ENCODE measurements at places on chromosomes 12 and 14. TPM values are rescaled to one million over a fixed set of nuclear protein-coding genes. Genes with fewer than 3 reads are reported as not detected.

Gene ANKRD33
- polyA plus RNA-seq, result not detected

Gene TUNAR
- not detected for polyA plus RNA-seq

Gene KLRF1
- 0.12 TPM for polyA plus RNA-seq

Gene MUCL1
- polyA plus RNA-seq, result 1.1 TPM

Gene PPP1R1A
- polyA plus RNA-seq, result not detected

Gene POTEM
- polyA plus RNA-seq, result not detected

Gene STK38L
- polyA plus RNA-seq, result 19.0 TPM

Gene KERA
- polyA plus RNA-seq, result not detected

Gene SLC25A47
- polyA plus RNA-seq, result not detected

Gene FERMT2
- polyA plus RNA-seq, result 15.0 TPM

Gene TAS2R31
- 0.28 TPM for polyA plus RNA-seq

Gene DCD
- polyA plus RNA-seq, result not detected

Gene STYK1
- 2.0 TPM for polyA plus RNA-seq

Gene YBX3
- 127 TPM for polyA plus RNA-seq

DNA sequence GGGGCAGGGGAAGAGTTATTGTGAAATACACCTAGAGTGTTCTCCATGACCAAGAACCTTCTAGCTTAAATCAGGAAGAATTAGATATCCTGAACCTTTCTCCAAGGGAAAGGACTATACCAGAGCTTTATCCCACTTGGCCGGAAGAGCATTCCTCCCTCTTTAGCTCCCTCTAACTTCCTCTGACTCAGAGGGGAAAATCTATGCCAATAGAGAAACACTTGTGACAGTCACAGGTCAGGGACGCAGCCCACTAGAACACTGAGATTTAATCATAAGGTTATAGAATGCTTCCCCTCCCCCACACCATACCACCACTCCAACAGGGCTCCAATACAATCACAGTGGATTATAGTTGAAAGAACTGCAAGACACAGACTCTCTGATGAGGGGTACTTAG lies 55.4 kb upstream of the RFX4 start:
- H3K36me3 ChIP-seq, result no peaks in the 10 kb centered on the region
- no peaks in the 10 kb centered on the region for H3K27me3 ChIP-seq
- H3K4me1 ChIP-seq, result no peaks in the 10 kb centered on the region
- H3K27ac ChIP-seq, result no peak overlapping the region
- no peak overlapping the region for H3K4me3 ChIP-seq

DNA sequence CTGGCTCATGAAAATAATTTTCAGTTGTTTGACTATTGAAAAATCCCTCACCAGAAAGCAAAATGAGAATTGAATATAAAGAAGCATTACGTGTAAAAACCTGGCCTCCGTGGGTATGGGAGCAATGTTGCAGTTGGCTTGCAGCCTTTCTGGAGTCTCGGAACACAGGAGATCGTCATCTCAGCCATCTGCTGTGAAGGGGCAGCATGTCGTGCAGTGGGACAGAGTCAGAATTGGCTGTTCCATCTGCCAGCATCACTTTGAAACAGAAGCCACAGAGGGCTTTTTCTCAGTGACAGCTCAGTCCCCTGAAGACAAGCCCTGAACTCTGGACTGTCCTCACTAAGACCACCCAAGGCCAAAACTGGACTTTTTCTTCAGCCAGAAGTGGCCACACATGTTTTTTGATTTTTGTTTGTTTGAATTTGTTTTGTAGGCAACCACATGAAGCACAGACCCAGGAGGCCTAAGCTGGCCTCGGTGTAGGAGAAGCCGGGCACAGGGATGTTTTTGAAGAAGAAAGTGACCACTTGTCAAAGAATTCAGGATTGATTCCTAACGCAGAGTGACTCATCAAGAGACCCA lies 170.8 kb upstream of the DYRK2 start:
- no peak overlapping the region for H3K4me3 ChIP-seq
- no peaks in the 10 kb centered on the region for H3K36me3 ChIP-seq
- H3K27ac ChIP-seq, result no peak overlapping the region
- DNase-seq, result no peak
- no peaks in the 10 kb centered on the region for H3K4me1 ChIP-seq

GRCh38 chr12:18368594-18368993 lies 107.3 kb downstream of the PIK3C2G start:
- no peak for DNase-seq
- no peaks in the 10 kb centered on the region for H3K4me1 ChIP-seq
- no peaks in the 10 kb centered on the region for H3K36me3 ChIP-seq
- H3K27ac ChIP-seq, result no peak overlapping the region

GRCh38 chr12:127550271-127550670 lies 716.7 kb upstream of the TMEM132C start:
- DNase-seq, result no peak
- H3K27ac ChIP-seq, result no peak overlapping the region
- H3K4me3 ChIP-seq, result no peak overlapping the region
- no peaks in the 10 kb centered on the region for H3K36me3 ChIP-seq

- DNase-seq, result no peak
- no peaks in the 10 kb centered on the region for H3K27me3 ChIP-seq
- H3K4me1 ChIP-seq, result peaks cover 23% of the 10 kb centered on the region
- H3K4me3 ChIP-seq, result no peak overlapping the region
- no peaks in the 10 kb centered on the region for H3K36me3 ChIP-seq
Observed at GRCh38 chr12:106032623-106032925, 106.2 kb downstream of the NUAK1 start.

DNA sequence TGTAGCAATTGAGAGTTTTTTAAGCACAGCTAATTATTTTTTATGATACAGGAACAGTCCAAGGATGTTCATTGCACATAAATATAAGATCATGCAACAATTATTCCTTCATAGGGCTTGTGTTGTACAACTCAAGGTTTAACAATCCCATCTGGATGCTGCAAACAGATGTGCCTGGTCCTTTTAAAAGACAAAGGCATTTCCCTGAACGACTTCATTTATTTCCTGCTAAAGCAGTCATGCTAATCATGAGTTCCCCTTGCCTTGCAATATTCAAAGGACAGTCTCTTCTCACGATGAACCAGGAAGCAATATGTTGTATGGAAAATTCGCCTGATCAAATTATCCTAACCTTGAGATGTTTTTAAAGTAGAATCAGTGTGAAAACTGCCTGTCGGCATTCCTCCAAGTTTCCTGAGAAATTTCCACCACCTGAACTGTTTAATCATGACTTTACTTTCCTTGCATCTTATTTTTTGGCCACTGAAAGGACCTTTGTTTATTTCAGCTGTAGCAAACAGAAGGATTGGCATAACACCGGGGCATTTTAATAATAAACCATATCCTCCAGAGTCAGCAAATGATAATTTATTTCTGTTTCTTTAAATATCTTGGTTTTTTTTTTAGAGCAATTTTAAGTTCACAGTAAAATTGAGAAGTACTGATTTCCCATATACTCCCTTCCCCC lies 33.9 kb upstream of the TSPAN8 start:
- no peak overlapping the region for H3K27ac ChIP-seq
- no peak overlapping the region for H3K4me3 ChIP-seq
- H3K4me1 ChIP-seq, result no peaks in the 10 kb centered on the region
- H3K36me3 ChIP-seq, result no peaks in the 10 kb centered on the region

GRCh38 chr14:52602131-52602530 lies 49.5 kb downstream of the GPR137C start:
- DNase-seq, result no peak
- H3K27ac ChIP-seq, result no peak overlapping the region
- H3K4me1 ChIP-seq, result no peaks in the 10 kb centered on the region
- H3K4me3 ChIP-seq, result no peak overlapping the region
- no peaks in the 10 kb centered on the region for H3K27me3 ChIP-seq

DNA sequence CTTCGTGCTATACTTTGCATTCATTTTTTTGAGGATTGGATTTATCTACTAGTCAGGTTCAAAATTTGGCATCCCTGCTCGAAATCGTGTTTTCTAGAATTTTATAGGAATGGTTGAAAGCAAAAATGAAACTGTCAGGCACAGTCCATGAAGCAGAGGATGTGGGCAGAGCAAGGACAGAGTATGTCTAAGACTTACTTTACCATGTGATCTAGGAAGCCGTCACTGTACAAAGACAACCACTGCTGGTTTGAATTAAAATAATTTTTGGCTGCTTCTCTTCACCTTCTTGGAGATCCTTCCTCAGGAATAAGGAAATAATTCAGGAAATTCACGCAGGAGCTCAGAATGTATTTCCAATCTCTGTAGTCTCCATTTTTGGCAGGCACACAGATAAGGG lies 31.6 kb upstream of the SGPP1 start:
- H3K27me3 ChIP-seq, result no peaks in the 10 kb centered on the region

DNA sequence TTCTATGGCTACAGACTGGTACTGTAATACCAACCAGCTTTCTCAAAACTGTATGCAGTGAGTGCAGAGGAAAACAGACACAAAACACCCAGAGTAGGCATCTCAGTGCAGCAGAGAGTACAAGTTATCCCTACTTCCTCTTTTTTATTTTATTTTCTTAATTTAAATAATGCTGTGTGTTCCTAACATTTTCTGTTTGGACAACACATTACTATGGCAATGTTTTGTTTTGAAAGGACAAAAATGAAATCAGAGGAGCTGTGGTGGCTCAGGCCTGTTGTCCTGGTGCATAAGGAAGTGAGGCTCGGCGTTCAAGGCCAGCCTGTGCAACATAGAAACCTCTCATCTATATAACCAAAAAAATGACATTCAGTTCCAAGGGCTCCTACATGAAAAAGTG lies 33.7 kb upstream of the SELPLG start:
- no peaks in the 10 kb centered on the region for H3K27me3 ChIP-seq
- no peak for DNase-seq
- H3K4me1 ChIP-seq, result peaks cover 19% of the 10 kb centered on the region
- peaks cover 2% of the 10 kb centered on the region for H3K36me3 ChIP-seq

DNA sequence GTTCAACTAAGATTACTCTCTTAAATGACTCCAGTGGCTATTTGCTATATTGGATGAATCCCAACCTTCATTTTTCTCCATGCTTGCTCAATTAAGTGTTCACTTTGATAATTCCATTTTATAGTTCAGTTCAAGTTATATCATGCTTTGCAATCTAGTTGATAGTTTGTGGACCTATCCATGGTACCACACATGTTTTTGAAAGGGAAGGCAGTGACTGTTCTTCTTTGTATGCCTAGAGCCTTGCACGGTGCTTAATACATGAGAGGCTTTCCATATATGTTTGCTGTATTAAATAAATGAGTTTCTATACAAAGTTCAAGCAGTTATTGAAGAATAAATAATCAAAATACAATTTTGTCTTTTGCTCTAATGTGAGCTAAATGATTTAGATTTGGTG lies 391.3 kb downstream of the NELL2 start:
- DNase-seq, result no peak
- no peak overlapping the region for H3K27ac ChIP-seq
- no peaks in the 10 kb centered on the region for H3K27me3 ChIP-seq
- no peaks in the 10 kb centered on the region for H3K4me1 ChIP-seq
- H3K4me3 ChIP-seq, result no peak overlapping the region

DNA sequence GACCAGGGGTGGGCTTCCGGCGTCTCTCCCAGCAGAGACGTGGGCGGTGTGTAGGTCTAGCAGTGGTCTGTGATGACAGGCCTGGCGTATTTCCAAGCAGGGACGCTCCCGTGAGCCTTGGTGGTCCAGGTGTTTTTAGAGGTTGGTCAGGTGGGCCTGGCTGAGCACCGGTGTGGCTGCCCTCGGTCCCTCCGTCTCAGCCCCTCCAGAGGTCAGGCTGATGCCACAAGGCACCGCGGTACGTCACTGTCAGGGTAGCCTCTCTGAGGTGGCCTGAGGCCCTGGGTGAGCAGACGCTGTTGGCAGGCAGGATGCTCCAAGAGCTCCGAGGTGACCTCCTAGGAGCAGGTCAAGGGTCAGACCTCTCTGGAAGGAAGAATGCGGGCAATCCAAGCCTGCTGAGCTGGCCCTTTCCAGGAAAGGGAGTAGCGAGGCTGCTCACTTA lies 13.6 kb downstream of the MTA1 start:
- no peak for DNase-seq
- no peaks in the 10 kb centered on the region for H3K27me3 ChIP-seq
- peaks cover 13% of the 10 kb centered on the region for H3K4me1 ChIP-seq
- H3K27ac ChIP-seq, result no peak overlapping the region

- no peak for DNase-seq
- H3K4me1 ChIP-seq, result no peaks in the 10 kb centered on the region
- no peak overlapping the region for H3K27ac ChIP-seq
- H3K27me3 ChIP-seq, result no peaks in the 10 kb centered on the region
- no peak overlapping the region for H3K4me3 ChIP-seq
- no peaks in the 10 kb centered on the region for H3K36me3 ChIP-seq
Observed at GRCh38 chr12:42812086-42812485, 222.5 kb upstream of the PRICKLE1 start.

GRCh38 chr12:106097011-106097410 lies 41.7 kb downstream of the NUAK1 start:
- no peak overlapping the region for H3K27ac ChIP-seq
- H3K4me3 ChIP-seq, result no peak overlapping the region
- peaks cover 9% of the 10 kb centered on the region for H3K4me1 ChIP-seq
- H3K36me3 ChIP-seq, result peaks cover 7% of the 10 kb centered on the region

DNA sequence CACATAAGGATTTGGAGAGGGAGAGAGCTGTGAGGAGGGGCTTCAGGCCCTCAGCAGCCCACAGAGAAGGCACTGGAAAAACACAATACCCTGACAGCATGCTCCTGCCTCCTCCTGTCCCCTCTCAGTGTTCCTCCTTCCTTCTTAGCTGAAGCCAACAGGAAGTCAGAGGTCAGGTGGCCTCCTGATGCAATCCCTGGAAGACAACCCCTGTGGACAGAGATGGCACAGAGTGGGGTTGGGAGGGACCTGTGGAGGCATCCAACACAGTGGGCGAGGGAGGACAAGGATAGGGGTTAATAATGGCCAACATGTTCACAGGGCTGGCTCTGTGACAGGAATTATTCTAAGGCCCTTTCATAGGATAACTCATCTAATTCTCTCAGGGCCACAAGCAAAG lies 15.4 kb upstream of the IFI27L2 start:
- H3K4me3 ChIP-seq, result no peak overlapping the region
- DNase-seq, result no peak
- H3K36me3 ChIP-seq, result no peaks in the 10 kb centered on the region

GRCh38 chr14:23580948-23581281 lies 2.3 kb upstream of the JPH4 start:
- no peak overlapping the region for H3K27ac ChIP-seq
- no peaks in the 10 kb centered on the region for H3K36me3 ChIP-seq
- no peak for DNase-seq
- H3K4me1 ChIP-seq, result no peaks in the 10 kb centered on the region

- peak overlapping the region; percentile 43 for H3K4me3 ChIP-seq
- peak overlapping the region; percentile 86 for H3K27ac ChIP-seq
- no peaks in the 10 kb centered on the region for H3K36me3 ChIP-seq
- DNase-seq, result peak; percentile 95
- no peaks in the 10 kb centered on the region for H3K27me3 ChIP-seq
Observed at GRCh38 chr14:100692859-100693558, 33.7 kb upstream of the DLK1 start.

GRCh38 chr14:51327376-51327775 lies 87.3 kb downstream of the TMX1 start:
- H3K4me3 ChIP-seq, result no peak overlapping the region
- no peaks in the 10 kb centered on the region for H3K27me3 ChIP-seq
- DNase-seq, result no peak
- no peaks in the 10 kb centered on the region for H3K36me3 ChIP-seq

- H3K36me3 ChIP-seq, result no peaks in the 10 kb centered on the region
- no peak for DNase-seq
- no peaks in the 10 kb centered on the region for H3K27me3 ChIP-seq
- no peaks in the 10 kb centered on the region for H3K4me1 ChIP-seq
- no peak overlapping the region for H3K4me3 ChIP-seq
- no peak overlapping the region for H3K27ac ChIP-seq
Observed at GRCh38 chr14:32694795-32695449, 243.8 kb upstream of the NPAS3 start.

- H3K27me3 ChIP-seq, result no peaks in the 10 kb centered on the region
- H3K36me3 ChIP-seq, result no peaks in the 10 kb centered on the region
- H3K27ac ChIP-seq, result no peak overlapping the region
- peaks cover 31% of the 10 kb centered on the region for H3K4me1 ChIP-seq
- DNase-seq, result no peak
Observed at GRCh38 chr14:77011245-77011644, 17.3 kb downstream of the IRF2BPL start.

GRCh38 chr14:89137526-89138163 lies 279.4 kb downstream of the FOXN3 start:
- H3K36me3 ChIP-seq, result no peaks in the 10 kb centered on the region
- H3K27ac ChIP-seq, result no peak overlapping the region
- H3K4me3 ChIP-seq, result no peak overlapping the region
- no peaks in the 10 kb centered on the region for H3K27me3 ChIP-seq

All from keratinocyte (primary cell).